Ureter (tissue), 1 donor: ENCODE measurements at places on chromosomes 5 and 9. TPM values are rescaled to one million over a fixed set of nuclear protein-coding genes. Genes with fewer than 3 reads are reported as not detected.

CDC14B gene
- 42.0 TPM for total RNA-seq

PHPT1 gene
- 109 TPM for total RNA-seq

PHF24 gene
- total RNA-seq: 1.7 TPM

GABRA6 gene
- not detected for total RNA-seq

DIPK1B gene
- 6.6 TPM for total RNA-seq

MYMK gene
- not detected for total RNA-seq

FST gene
- 6.6 TPM for total RNA-seq

KIF20A gene
- total RNA-seq: 0.83 TPM

GHR gene
- total RNA-seq: 3.6 TPM

NUTM2F gene
- total RNA-seq: not detected

SELENOP gene
- total RNA-seq: 87.8 TPM

NDUFB6 gene
- total RNA-seq: 30.5 TPM

OSMR gene
- total RNA-seq: 57.1 TPM

SLC23A1 gene
- 0.65 TPM for total RNA-seq

CDH12 gene
- 0.42 TPM for total RNA-seq

HMMR gene
- 0.31 TPM for total RNA-seq

NFIB gene
- 99.1 TPM for total RNA-seq

FGF18 gene
- total RNA-seq: 0.81 TPM

CXXC5 gene
- total RNA-seq: 28.7 TPM

DIMT1 gene
- 30.3 TPM for total RNA-seq

SPATA31D4 gene
- total RNA-seq: not detected

OR1Q1 gene
- not detected for total RNA-seq
